ENCODE measurements at places on chromosomes 4 and X.

DNA sequence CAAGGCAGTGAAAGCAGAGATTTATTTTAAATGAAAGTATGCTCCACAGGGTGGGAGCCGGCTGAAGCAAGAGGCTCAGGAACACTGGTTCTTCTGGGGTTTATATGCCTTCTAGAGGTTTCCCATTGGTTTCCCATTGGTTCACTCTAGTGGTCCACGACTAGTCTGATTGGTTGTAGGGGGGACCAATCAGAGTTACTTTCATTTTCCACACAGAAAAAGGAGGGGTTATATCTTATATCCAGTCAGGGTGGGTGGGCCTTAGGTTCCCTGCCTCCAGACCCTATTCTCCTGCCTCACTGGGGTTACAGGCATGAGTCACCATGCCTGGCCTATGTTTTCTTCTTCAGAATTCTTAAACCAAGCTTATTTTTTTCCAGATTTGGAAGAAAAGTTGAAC lies 101.6 kb downstream of the KLHL8 start:
- no peak for DNase-seq

- no peak for DNase-seq
Measured at GRCh38 chrX:71118985-71119535, 664 bp downstream of the MED12 start.

- DNase-seq, result no peak
Measured at GRCh38 chr4:153541456-153542096, 75.4 kb downstream of the TMEM131L start.

GRCh38 chr4:123889507-123889906 lies 492.9 kb downstream of the SPRY1 start:
- no peak for DNase-seq

DNA sequence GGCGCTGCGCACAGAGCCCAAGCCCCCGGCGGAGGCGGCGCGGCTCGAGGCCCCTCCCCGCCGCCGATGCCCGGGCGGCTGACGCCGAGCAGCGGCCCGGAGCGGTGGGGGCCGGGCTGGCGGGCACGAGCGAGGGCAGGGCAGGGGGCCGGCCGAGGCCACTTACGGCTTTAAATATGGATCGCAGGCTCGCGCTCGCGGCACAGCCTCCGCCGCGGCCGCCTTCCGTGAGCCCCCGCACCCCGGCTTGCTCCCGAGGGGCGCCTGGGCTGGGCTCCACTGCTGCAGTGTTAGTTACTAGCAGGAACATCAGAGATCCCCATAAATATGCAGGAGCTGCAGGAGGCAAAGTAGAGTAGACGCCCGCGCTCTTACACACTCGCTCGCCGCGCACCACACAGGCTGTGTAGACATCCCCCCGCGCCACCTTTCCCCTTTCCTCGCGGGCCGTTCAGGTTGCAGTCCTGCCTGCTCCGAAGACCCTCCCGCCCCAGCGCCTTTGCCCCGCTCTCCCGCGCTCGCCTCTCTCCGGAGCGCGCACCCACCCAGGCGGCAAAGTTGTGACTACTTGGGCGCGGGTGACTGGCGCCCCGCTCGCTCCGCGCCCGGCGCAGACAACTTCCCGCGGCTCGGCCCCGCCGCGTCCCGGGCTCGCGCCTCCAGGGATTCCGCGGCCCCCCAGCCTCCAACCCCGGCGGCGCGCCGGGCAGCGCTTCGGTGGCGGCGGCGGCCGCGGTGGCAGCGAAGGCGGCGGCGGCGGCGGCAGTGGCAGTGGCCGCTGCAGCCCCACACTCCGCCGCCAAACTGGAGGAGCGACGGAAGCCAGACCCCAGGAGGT lies 152.0 kb upstream of the SLC4A4 start:
- no peak for DNase-seq

GRCh38 chr4:84378983-84379382 lies 120.1 kb downstream of the NKX6-1 start:
- no peak for DNase-seq

DNA sequence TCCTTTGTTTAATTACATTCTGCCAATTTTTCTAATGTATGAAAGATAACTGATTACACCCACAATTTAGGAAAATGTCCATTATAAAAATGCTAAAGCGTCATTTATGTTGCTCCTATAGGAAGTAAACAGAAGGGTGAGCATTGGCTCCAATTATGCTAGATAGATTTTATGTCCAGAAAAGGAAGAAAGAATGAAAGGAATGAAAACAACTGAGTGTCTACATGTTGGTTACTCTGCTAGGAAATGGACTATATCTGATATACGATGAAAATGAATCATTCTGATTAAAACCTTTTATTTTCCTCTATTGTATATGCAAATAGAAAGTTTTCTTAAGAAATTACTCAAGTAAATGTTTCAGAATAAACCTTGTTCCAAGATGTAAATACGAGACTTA lies 1.6 kb downstream of the ENAM start:
- DNase-seq, result no peak

GRCh38 chr4:11259837-11260236 lies 168.9 kb downstream of the HS3ST1 start:
- DNase-seq, result no peak

DNA sequence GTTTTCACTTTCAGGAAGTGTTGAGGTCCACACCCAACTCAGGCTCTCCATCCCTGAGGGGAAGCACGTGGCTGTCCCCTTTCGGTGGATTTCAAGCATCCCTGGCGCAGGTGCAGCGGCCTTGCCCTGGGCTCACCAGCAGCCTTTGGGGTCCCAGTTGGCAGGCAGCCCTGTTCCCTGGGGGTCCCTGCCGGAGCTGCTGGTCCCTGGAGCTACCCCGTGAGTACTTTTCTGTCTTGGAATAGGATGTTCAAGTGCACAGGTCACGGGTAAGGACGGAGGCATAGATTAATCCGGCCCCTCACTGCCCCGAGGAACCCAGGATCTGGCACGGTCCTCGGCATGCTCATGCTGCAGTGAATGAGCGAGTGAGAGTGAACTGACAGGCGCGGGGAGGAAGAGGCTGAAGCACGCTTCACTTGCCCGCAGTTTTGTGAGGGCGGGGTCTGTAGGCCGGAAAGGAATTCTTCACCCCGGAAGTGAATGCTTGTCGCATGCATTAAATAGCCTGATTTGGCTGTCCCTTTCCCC lies 117.2 kb upstream of the FAT1 start:
- no peak for DNase-seq

DNA sequence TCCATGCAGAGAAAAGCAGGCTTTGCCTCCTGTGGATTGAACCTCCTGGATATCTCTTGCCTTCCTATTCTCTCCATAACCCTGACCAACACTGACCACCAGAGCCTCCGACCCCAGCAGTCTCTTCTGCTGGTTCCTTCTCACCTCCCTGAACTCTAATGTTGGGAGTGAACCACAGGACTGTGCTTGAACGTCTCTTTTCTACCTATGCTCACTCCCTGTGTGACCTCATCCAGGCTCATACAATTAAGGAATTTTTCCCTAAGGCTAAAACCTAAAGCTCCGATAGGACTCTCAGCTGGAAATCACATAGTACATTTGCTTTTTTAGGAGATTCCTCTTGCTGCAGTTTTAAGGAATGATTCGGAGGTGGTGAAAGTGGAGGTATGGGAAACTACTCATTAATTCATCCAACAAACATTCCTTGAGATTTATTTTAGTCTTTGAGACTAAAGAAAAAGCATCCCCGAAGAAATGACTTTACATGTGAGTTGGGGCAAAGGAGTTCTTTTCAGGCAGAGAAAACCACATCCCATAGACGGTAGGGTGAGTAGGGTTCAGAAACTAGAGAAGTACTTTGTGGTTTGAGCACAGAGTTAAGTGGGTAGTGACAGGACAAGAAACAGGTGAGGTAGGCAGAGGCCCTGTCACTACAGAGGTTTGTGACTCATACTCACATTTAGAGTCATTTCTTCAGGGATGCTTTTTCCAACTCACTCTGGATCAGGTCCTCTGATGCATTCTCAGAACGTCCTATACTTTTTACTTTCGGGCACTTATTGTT lies 30.8 kb downstream of the NDNF start:
- no peak for DNase-seq

- peak; percentile 8 for DNase-seq
Measured at GRCh38 chr4:101418055-101418454, 70.7 kb upstream of the PPP3CA start.

DNA sequence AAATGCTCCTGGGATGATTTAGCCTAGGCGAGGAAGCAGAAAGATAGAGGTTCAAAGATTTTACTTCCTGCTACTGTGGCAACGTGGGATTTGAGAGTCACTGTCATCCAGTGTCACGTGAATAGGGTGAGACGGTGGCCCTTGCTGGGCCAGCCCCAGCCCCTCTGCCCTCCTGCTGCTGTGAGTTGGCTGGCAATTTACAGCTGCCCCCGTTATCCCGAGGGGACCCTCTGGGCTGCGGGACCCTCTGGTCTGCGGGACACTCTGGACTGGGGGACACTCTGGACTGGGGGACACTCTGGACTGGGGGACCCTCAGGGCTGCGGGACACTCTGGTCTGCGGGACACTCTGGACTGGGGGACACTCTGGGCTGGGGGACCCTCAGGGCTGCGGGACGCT lies 765.4 kb downstream of the TRIML1 start:
- DNase-seq, result no peak

- DNase-seq, result no peak
Measured at GRCh38 chr4:11743236-11743635, 314.5 kb upstream of the HS3ST1 start.

- DNase-seq, result no peak
Measured at GRCh38 chr4:81427344-81427821, 44.3 kb downstream of the RASGEF1B start.

- no peak for DNase-seq
Measured at GRCh38 chrX:133177202-133177601, 41.0 kb downstream of the TFDP3 start.

GRCh38 chrX:70762285-70762684 lies 146.2 kb downstream of the TEX11 start:
- no peak for DNase-seq

DNA sequence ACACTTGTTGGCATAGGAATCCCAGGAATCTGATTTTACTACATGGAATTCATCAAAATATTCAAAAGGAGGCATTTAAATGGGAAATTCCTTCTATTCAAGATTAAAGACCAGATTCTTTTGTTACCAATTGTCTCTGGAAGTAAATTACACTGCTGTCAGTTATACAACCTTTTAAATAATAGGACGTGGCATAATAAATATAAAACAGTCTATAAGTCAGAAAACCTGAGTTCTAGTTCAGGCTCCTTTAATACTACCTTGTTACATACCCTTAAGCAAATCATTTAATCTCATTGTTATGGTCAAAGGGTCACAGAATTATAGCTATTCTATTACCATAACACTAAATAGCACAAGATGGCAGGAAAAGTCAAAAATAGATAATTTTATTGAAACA lies 18.8 kb downstream of the COL4A6 start:
- DNase-seq, result no peak

DNA sequence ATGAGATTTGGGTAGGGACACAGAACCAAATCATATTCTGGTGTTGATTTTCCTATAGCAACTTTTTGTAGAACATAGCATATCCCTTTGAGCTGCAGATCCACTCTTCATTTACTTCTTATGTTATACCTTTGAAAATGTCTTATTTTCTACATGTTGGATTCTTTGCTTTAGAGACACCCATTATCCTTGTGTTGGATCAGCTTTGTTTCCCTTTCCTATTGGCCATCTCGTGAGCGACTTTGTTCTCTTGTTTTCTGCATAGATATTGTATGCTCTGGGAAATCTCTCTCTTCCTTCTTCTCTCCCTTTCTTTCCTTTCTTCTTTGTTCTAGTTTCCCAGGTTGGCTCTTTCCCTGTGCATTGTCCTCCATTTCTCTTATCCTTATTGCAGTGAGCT lies 59.6 kb downstream of the DRD5 start:
- no peak for DNase-seq

DNA sequence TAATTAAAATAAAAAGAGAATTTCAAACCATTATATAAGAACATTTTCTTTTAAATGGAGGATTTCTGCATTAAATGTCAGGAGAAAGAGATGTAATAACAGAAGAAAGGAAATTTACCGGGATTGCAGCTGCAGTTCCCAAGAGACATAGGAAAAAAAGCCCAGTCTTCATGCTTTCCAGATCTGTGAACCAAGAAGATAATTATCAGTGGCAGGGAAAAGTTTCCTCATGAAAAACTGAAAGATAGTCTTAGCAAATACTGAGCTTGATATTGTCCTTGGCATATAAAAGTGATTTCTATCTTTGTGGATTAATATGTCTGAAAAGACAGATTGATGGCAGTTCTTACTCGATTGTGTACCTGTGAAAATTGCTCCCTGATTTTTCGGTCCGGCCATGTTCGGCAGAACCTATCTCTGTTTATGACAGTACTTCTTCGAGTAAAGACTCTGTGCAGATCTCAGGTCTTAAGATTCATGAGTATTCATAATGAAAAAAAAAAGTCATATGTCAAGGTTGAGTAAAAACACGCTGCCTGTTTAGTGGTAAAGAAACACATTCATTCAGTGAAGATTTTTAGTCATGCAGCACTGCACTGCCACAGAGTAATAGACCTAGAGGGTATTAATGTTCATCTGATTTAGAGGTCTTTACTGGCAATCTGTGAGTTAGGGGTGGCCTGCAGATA lies 29.6 kb downstream of the SPARCL1 start:
- DNase-seq, result no peak

DNA sequence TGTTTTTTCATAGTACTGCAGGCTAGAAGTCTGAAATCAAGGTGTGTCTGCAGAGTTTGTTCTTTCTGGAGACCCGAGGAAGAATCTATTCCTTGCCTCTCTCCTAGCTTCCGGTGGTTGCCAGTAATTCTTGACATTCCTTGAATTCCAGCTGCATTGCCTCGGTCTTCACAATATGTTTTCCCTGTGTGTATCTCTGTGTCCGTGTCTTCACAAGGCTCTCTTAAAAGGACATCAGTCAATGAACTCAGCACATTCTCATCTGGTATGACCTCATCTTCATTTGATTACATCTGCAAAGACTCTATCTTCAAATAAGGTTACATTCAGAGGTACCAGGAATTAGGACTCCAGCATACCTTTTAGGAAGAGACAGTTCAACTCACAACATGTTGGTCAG lies 163.4 kb downstream of the BANK1 start:
- no peak for DNase-seq

GRCh38 chr4:7070729-7071511 lies 3.1 kb upstream of the GRPEL1 start:
- peak; percentile 72 for DNase-seq

GRCh38 chr4:27917381-27917780 lies 1056.7 kb downstream of the STIM2 start:
- DNase-seq, result no peak

DNA sequence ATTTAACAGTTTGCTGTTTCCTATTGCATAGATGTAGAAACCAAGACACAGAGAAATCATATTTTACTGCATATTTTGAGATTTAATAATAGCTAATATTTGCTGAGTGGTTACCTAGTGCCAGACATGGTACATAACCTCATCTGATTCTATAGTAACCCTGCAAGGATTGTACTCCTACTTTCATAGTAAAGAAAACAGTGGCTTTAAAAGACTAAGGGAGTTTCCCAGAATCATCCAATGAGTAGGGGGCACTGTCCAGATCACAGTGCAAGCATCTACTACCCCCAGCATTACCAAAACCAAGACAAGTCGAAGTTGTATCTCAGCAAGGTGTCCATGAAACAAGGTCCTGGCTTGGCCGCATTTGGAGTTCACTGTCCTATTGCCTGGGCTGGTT lies 224.5 kb upstream of the TENM3 start:
- no peak for DNase-seq
